Breast epithelium (tissue), 4 donors: ENCODE measurements at places on chromosomes 2 and 18.
A peak's percentile ranks its signal among the peaks of the same experiment; 100 is the strongest.

DNA sequence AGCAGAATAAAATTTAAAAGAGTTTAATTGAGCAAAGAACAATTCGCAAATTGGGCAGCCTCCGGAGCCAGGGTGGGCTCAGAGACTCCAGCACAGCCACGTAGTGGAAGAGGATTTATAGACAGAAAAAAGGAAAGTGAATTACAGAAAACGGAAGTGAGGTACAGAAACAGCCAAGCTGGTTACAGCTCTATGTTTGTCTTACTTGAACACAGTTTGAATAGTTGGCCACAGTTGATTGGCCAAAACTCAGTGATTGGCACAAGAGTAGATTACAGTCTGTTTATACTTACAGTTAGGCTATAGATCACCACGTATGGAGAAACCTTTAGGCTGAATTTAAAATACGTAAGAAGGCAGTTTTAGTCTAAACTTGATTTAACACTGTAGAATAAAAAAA lies 78.8 kb upstream of the NEDD4L start:
- no peak for DNase-seq

GRCh38 chr2:108616751-108617161 lies 82.5 kb downstream of the LIMS1 start:
- DNase-seq = no peak

DNA sequence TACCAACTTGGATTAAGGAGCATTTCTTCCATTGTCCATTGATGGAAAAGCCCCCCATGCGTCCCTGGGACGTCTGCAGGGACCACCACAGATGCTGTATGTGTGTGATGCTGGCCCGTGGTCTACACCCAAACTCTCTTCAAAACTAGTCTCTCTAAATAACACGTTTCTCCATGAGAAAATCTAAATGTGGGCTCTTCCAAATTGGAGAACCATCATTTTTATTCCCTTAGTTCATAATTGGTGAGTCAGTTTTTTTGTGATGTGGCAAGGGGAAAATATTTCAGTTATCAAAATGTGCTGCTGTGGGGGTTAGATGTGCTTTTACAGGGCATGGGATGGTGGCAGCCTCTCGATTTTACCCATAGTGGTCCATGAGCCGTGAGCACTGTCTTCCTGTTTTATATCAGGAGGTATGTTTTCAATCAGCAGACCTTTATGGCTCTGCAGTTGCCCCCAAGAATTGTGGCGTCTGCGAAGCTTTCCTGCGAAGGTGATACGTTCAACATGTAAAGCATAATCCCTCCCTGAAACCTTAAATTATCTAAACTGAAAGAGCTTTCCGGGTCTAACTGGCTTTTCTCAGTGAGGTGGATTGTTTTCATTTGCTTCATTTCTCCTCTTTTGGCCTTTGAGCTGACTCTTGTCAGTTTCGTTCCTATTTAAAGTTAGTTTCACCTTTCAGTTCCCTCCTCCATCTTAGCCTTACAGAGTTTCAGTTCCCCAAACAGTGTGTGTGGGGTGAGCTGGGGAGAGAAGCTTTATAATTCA lies 78.4 kb downstream of the SETBP1 start:
- DNase-seq = no peak

- peak; percentile 46 for DNase-seq
Observed at GRCh38 chr2:237901932-237902850, 42.8 kb downstream of the RAMP1 start.

- no peak for DNase-seq
Observed at GRCh38 chr2:58764338-58765104, 523.4 kb upstream of the FANCL start.

DNA sequence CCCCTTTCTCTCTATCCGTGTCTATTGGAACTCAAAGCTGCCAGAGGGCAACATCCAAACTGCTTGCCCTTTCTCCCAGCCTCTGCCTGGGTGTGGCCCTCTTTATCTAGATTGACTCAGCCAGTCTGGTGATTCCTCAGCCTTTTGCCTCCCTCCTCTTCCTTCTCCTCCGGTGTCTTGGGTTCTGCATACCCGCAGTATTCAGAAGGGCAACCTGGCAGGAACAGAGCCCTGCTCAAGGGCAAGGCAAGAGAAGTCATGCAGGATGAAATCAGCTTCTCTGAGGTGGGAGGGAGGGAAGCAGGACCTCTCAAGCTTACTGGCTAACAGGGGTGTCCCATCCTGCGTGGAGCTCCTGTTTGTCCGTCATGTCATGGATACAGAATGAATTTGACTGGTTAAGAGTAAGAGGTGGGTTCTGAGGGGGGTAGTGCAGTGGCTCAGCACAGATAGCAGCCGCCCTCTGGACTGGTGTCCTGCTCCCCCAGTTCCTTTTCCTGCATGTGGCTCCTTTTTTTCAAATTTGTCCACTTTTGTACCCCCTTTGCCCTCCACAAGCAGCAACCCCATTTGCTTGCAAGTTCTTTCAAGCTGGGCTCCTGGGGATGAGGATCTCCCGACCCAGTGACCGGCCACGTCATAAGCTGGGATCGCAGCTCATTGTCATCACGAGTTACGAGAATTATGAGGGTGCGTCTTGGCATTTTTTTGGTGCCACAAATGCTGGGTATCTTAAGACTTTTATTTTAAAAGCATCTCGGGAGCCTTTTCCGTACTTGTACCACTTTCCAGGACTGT lies 154.1 kb downstream of the FHOD3 start:
- no peak for DNase-seq

DNA sequence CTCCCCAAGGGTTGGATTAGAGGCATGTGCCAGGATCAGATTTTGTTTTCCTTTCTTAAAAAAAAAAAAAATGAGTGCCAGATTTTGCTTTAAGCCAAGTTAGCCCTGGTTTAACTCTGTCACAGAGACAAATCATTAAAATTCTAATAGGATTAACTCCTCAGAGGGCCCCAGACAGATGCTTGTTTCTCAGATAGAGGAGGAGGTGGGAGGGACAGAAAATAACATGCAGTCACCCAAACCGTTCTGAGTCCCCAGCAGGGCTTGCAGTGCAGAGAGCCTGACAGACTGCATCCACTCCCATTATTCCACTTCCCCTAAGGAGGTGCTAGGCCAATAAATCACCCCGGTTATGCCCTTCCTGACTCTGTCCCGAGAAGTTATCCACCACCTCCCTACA lies 6.3 kb upstream of the PROKR1 start:
- no peak for DNase-seq

DNA sequence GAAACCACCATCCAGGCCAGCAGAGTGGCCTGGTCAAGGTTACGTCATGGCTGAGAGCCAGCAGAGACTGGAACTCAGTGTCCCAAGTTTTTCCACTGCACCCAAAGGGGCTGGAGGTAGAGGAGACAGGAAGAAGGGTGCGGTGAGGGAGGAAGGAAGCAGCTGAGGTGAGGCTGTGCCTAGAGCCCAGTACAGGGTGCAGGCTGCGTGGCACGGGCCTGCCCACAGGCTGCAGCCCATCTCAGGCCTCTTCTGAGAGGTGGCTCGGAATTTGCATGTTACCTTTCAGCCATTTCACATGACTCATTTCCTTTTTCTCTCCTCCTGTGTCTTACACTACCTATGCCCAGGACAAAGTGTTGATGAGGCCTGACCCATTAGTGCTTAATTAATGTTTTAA lies 13.7 kb upstream of the MGAT4A start:
- DNase-seq = no peak

DNA sequence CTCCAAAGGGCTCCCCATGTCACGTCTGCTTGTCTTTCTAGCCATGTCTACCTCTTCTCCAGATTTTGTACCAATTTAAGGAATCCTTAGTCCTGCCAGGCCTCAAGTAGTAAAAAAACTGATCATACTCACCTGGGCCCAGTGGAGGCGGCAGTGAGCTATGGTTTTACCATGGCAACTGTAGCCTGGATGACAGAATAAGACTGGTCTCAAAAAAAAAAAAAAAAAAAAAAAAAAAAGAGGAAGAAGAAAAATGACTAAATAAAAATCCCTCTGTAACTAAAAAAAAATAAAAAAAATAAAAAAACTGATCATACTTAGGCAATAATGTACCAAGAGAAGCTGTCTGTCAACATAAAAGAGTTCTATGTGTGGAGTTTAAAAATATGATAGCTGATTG lies 221.6 kb downstream of the NR4A2 start:
- DNase-seq = no peak

GRCh38 chr2:64950226-64951160 lies 38.7 kb upstream of the SLC1A4 start:
- no peak for DNase-seq

DNA sequence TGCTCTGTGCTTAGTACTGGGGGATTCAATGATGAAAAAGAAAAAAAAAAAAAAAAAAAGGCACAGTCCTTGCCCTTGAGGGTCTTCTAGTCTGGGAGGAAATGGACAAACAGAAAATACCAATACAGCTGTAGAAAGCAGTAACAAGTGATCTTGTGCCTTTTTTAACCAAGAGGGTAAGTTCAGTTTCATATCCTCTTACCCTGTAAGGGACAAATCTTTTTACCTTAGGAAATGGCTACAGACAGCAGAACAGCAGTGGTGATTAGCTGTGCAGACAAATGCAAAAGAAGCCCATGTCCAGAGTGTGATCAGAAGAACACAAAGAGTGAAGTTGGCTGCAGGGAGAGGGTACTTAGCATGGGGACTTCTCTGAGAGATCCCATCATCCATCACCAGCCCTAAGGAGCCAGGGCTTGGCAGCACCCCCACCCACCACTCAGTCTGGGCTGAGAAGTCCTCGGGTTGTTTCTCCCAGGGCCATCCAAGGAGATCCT lies 102.9 kb downstream of the ALPK2 start:
- no peak for DNase-seq

- DNase-seq = no peak
Observed at GRCh38 chr18:34128436-34128835, 96.3 kb downstream of the NOL4 start.

DNA sequence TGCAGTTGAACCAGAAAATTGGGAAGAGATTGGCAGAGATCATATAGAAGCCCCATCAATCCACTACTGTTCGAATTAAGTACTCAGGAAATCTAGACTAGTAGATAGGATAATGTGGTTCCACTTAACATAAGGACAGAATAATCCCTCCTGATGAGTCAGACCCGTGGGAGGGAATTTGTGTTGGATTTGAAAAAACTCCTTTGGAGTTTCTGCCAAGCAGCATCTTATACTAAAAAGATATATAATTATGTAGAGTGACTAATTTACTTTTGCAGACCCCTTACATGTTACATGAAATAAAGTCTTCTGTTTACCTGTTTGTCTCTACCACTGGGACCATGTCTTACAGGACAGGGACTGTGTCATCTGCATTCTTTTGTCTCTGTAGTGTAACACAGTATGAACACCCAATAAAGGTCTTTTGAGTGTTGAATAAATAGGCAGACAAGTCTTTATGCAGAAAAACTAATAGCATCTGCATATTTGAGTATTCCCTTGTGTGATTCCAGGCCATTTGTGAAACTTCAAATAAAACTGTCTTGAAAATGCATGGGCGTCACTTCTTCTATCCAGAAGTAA lies 122.6 kb upstream of the DNAJC10 start:
- DNase-seq = no peak

DNA sequence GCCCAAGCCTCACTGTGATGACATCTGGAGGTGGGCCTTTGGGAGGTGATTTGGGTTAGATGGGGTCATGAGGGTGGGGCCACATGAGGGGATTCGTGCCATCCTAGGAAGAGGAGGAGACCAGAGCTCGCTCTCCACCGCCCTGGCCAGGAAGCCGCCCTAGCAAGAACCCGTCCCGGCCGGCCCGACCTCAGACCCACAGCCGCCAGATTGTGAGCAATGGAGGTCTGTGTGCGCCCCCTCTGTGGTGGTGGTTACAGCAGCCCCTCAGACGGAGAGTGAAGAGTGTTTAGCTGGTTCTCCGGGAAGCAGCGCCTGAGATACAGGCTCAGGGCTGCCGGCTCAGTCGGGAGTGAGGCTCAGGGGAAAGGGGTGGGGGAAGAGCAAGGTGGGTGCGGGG lies 83.3 kb downstream of the RTP5 start:
- DNase-seq = no peak

GRCh38 chr2:207112785-207113184 lies 53.0 kb downstream of the KLF7 start:
- DNase-seq = no peak

DNA sequence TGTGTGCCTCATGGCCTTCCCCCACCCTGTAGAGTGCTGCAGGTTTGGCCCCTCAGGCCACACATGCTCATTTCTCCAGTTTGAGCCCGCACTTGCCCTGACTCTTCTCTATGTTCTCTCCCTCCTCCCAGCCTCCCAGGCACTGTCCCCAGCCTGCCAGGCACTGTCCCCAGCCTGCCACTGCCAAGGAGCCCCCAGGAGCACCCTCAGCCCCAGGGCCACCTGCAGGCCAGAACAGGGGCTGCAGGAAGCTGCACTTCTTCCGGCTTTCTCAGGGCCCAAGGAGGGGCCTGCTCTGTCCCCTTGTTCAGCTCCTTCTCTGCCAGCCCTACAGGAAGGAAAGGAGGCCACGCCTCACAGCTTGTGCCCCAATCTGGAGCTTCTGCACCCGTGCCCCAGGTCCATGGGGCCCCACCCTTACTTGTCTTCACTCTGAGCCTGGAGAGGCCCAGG lies 31.6 kb downstream of the CYP26B1 start:
- DNase-seq = no peak

DNA sequence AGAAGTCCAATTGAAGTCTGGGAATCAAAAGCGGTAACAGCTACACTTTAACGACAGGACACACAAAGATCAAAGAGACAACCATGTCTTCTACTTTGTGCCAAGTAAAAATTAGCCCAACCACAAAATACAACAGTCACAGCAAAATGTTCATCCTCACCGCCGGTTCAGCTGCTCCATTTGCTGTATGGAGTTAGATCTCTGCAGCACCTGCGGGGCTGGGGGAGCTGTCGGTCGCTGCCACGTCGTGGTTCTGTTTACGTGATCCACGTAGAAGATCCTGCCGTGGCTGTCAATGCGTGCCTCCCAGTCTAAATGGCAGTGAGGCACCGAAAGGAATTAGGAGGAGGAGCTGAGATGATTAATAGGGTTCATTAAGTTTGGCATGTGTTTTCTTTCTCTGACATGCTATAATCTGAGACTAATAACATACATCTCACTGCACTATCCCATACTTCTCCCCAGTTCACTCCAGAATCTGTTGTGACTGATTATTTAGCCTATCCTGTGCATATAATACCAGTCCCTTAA lies 136.5 kb upstream of the STK17B start:
- DNase-seq = no peak
